GM13977 (cell line): ENCODE measurements at places on chromosomes 5 and 9.

- peak; percentile 37 for DNase-seq
Measured at GRCh38 chr9:137314561-137315560, 12.8 kb upstream of the NRARP start.

- DNase-seq: no peak
Measured at GRCh38 chr9:110241260-110241857, 14.9 kb downstream of the TXN start.

- DNase-seq: no peak
Measured at GRCh38 chr9:111566234-111566633, 33.2 kb downstream of the PTGR1 start.

GRCh38 chr9:83538890-83539238 is 663 bp upstream of the FRMD3 start:
- DNase-seq: no peak

GRCh38 chr9:84835745-84836144 is 166.2 kb downstream of the NTRK2 start:
- DNase-seq: no peak

GRCh38 chr5:98763001-98763630 is 10.3 kb upstream of the RGMB start:
- no peak for DNase-seq
